ENCODE measurements at places on chromosomes 1 and 21.

DNA sequence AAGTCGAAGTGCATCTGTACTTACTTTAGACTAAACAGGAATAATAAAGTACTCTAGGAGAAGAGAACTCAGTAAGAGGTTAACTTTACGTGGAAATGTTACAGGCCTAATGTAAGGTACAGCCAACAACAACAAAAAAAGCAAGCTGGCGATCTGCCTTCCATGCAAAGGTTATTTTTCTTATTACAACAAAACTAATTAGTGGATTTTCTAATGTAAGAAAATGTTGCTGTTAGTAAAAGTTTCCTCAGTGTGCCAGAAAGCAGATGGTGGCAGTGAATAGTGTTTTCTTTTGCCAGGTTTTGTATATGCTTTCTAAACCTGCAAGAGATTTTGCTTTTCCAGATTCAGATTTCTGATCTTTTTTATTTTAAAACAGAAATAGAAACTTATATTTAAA, 179.2 kb downstream of the NFIA start:
- no peak for DNase-seq

DNA sequence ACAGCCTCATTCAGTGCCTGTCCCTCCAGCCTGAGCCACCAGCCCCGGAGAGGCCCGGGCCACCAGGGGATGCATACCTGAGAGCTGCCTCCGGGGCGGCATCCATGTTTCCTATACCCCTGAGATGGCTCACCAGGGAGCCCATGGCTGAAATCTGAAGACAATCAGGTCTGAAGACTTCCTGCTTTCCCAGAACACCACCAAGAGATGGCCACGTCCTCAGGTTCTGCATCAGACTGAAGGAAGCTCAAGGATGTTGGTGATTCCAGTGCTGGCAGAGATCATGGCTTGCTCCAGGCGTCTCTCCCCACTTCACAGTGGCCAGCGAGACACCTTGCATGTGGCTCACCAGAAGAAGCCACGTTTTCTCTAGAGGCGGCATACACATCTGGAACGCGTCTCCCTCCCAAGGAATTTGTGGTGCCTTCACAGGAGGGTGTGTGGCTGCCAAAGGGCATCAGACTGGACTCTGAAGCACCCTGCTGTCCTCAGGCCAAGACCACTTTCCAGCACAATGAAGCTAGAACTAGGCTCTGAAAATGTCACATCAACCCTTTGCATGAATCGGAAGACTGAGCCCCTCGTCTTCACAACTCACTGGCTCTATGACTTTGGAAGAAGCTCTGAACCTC, 170.7 kb upstream of the IRF2BP2 start:
- DNase-seq: no peak

DNA sequence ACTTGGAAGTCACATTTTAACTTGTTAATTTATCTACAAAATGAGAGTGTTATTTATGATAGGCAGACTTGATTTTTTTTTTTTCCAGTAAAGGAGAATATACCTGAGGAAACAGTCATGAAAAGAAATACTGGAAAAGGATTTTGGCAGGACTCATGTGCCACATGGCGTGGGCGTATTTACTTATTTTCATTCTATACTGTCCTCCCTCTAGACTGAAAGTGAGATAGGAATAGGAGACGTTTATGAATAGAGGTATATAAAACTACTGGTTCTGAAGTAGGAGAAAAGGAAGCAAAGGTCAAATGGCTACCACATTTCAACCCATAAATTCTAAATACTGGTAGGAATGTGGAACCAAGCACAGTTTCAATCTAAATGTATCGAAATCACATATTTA, 94.8 kb upstream of the MPC2 start:
- no peak for DNase-seq

GRCh38 chr1:86339014-86339812, 56.9 kb downstream of the ODF2L start:
- no peak for DNase-seq

DNA sequence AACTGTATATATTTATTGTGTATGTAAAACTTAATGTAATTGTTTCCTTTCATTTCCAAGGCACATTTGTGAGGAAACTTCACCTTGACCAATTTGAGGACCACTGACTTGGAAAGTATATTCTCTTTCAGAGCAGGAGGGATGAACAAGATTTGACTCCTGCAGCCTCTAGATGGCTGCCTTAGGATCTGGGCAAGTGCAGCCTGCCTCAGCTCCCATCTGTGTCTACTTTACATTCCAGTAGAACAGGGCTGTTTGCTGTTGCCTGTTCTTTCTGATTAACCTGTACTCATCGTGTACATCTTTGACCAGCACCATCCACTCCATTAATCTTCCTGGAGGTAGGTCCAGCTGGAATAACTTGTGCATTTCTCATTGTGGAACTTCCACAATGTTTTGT, 312.8 kb downstream of the HLX start:
- no peak for DNase-seq

DNA sequence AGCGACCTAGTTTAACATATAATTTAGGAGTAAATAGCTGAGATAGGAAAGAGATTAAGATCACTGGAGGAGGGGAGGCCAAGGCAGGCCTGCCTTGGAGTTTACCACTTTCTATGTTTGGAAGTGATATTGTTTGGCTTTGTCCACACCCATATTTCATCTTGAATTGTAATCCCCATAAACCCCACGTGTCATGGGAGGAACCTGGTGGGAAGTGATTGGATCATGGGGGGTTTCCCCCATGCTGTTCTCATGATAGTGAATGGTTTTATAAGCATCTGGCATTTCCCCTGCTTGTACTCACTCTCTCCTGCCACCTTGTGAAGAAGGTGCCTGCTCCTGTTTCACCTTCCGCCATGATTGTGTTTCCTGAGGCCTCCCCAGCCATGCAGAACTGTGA, 58.3 kb upstream of the ARTN start:
- no peak for DNase-seq

DNA sequence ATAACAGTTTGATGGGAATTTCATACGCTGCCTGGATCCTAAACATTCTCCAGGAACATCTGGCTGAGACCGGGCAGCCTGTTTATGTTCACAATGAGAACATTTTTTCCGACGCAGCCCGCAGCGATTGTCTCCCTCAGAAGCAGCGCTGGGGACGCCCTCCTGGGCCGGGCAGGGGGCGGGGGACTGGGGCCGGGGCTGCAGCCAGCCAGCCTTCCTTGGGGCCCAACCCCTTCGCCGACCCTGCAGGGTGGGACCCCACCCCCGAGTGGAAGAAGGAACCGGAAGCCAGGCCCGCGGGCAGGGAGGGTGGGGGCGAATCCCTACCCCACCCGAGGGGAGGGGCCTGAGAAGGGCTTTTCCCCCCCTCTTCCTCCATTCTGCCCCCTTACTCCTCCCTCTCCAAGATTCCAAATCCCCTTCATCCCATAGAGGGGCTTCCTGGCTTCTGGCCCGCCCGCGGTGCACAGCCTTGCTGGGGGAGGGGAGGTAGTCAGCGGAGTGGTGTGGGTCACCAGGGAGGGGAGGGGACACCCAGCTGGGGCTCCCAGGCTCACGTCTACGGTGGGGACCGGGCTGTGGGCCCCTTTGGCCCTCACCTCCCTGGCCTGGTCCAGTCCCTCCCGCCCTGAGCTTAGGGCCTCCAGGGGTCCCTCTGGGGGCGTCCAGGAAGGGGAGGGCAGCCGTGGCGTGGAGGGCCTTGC, 60.6 kb downstream of the WNT9A start:
- no peak for DNase-seq

DNA sequence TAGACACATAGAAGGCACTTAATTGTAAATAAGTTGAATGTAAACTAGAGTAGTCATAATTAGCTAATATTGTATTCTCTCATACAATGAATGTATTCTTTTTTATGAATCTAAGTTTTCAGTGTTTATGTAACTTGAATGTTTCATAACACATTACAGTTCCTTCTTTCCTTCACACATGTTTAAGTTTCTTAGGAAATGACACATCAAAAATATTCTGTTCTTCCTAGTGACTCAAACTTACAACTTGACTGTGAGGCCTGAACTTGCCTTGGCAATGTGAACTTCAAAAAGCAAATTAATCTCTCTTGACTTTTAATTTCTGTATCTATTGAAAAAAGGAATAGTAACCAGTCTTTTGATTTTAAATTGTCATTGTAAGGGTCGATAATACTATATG, 700.1 kb downstream of the KCNT2 start:
- no peak for DNase-seq

DNA sequence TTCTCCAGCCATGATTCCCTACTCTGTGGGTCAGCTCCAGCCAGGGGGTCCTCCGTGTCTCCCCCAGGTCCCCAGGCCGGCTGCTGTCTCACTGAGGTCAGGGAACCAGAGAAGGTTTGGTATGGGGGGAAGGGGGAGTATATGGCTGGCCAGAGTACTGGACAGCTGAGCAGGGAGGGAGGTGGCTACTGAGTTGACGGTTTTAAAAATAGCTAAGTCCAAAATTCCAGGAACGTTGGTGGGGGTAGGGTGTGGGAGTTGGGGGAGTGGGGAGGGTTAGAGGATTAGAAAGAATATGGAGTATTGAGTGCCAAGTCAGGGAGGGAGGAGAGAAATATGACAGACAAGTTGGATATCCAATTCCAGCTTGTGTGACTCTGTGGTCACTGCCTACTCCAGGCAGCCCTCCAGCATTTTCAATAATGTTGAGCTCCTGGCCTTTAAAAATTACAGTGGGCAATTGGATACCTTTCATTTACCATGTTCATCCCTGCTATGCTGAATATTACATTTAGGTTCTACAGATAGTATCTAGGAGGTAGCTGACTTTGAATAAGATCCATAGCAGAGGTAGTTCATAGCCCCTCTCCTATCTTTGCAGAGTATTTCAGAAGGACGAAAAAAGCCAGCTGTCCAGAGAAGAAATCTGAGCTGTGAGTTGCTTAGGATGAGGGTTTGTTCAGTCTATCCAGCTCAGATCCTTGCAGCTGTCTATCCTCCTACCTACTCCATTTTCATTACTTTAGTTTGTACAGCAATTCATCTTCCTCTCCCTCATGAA, at the start of gene HJV:
HJV (minus strand) TSS at position 114 of the 781 bp plus-strand sequence. CDS start 1,504 bp downstream, outside the sequence.
- no peak for DNase-seq

- no peak for DNase-seq
Measured at GRCh38 chr1:41495210-41495948, 10.9 kb upstream of the EDN2 start.

- DNase-seq: no peak
Measured at GRCh38 chr1:76430531-76430930, 356.0 kb downstream of the ST6GALNAC3 start.

GRCh38 chr1:163826500-163826899, 504.7 kb downstream of the NUF2 start:
- no peak for DNase-seq

DNA sequence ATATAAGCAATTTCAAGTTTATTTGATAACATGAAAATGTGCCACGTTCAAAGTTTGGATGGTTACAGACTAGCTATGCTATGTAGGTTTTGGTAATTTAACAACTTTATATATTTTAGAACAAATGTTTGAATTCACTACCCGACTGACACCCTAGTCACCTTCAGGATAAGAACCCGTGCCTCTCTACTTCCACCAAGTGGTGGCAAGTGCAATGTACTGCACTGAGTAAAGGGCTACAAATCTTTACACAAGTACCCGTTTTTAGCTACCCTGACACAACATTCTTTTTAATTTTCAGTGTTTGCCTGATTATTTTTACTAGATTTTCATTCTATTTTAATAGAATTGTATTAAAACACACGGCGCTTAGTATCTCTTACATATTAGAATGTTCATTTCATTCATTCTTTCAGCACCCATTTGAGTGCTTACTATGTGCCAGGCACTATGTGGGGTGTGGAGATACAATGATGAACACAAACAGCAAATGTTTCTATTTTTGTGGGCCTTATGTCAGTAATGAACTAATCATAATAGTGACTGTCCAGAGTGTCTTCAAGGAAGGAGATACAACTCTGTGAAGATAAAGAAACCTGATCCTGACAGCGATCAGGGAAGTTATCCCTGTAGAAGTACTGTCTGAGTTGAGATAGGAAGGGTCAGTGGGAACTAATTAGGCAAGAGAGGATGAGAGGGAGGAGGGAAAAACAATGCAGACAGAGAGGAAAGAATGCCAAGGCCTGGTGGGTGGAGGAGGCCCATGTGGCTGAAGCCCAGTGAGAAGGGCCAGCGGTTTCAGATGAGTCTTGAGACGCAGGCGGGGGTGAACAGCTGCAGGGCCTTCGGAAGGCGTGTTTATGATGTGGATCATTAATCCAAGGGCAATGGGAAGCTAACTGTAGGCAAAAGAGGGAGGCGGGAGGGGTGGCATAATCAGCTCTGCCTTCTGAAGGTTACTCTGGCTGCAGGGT, 3.8 kb downstream of the LCA5L start:
- DNase-seq: no peak

DNA sequence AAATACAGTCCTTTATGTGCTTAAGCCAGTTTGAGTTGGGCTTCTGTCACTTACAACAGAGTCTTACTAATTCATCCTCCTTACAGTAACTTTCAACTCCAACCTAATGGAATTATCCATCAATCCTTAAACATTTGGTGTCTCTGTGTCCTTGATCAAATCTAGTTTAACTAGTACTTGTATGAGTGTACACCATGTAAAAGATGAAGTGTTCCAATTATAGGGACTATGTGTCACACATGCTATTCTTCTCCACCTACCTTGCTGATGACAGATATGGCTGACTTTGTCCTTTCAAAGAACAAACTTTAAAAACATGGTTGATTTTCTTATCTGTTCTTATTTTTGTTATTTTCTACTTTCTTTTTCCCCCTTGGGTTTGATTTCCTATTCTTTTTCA, 60.4 kb upstream of the NBPF3 start:
- no peak for DNase-seq

DNA sequence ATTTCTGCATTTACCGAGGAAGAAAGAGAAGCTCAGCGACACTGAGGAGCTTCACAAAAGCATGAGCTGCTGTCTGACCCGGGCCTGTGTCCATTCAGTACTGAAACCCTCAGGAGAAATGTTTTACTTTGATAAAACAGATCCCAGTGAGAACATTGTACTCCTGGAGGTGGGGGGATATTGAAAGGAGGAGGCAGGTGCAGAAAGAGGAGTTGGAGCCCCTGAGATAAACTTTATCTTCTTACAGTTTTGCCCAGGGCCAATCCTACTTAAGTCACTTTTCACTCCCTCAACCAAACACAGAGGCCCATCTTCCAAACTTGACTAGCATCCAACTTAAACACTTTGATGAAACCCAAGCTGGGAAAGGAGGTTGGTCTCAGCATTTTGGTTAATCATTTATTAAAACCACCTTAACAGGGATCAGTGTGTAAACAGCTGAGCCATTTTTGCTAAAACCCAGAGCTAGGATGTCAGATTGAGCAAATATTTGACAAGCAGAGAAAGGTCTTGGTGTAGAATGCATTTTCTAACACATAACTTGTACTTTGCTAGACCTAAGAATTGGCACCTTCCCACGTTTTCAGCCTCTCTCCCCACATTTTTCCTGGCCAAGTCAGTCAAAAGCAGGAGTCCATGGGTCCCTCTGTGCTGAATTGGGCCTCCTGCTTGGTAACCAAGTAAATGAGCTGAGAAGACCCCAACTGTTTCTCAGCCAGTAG, 32.5 kb upstream of the SARS1 start:
- DNase-seq: no peak
